ENCODE measurements at places on chromosomes 6 and 20.

- DNase-seq, result no peak
Observed at GRCh38 chr6:137729866-137730629, 137.0 kb upstream of the TNFAIP3 start.

- no peak for DNase-seq
Observed at GRCh38 chr6:122799916-122800686, 11.0 kb downstream of the SMPDL3A start.

- no peak for DNase-seq
Observed at GRCh38 chr6:27892649-27893058, 19.5 kb downstream of the OR2B2 start.

DNA sequence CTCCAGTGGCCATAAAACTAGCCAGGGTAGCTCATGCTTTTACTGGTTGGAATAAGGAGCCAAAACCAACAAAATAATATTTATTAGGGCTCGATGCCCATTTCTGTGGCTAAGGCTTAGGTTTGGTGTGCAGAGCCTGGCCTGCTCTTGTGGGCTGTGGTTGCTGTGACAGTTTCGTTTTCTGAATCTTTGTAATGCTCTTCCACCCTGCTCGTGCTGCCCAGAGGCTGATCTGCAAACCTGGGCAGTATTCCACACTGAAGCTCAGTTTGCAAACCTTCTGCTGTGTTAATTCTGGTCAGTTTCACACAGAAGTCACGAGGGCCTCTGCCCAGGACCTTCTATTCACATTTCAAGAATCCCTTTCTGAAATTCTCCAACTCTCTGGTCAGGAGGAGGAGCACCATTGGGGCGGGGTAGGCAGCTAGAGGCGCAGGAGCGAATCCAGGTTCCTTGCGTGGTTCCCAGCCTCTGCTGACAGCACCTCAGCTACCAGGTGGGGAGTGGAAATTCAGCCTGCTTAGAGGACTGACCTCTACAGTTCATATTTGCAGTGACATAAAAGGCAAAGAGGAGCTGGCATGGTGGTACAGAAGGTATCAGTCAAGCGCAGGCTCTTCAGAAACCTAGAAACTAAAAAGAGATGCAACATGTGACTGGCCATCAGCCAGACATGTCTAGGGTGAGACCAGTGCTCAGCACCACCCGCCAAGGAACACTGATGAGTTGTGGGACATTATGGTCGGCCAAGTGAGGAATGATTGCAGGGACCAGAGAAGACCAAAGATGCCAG is 14.3 kb upstream of the C20orf144 start:
- no peak for DNase-seq

GRCh38 chr6:158154816-158155215 is 13.2 kb downstream of the SERAC1 start:
- DNase-seq, result no peak

GRCh38 chr20:50271176-50271575 is 80.5 kb downstream of the CEBPB start:
- DNase-seq, result no peak

DNA sequence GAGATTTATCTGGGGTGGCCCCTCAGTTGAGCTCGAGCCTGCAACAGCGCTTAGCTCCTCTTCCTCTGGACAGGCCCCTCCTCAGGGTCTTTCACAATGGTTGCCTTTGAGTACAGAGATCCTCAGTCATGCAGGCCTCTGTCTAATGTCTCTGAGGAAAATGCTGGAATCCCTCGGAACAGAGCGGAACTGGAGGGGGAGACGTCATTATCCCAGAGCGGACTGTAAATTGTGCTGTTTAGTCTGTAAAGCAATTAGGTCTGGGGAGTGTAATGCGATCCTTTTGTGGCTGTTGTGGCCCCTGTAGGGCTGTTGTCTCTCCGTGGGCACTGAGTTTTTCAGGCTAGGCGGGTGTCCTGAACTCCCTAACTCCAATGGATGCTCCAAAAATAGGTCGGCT is 15.0 kb upstream of the DAAM2 start:
- DNase-seq, result no peak

DNA sequence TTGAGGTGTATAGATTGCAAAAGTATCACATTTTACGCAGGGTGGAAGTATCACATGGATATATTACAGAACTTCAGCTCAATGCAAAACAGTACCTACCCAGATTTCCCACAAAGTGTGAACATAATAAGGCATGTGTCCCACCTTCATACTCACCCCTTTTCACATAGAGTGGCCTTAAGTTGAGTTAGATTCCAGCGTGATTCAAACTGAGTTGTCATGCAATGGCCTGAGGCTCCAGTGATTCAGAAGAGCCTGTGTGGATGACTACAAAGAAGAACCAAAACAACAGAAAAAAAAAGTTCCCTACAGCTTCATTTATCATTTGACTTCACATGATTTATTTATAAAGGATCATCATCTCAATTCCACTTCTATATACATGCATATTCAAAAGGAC is 309.7 kb downstream of the SLC35F1 start:
- no peak for DNase-seq

DNA sequence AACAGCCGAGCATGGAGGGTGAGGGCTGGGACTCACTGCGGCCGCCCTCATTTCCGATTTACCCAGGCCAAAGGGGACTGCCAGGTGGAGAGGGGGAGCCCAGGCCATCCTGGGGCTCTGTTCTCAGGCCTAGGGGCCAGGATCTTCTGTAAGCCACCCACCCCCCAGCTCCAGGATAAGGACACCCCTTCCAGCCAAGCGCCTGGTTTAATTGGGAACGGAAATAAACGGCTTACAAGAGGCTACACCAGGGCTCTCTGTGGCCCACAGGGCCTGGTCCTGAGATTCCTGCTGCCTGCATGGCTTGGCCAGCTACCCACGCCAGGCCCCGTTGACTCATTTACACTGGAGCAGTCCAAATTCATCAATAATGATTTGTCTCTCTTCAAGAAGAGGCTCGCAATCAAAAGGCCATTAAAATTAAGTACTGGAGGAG is 68.1 kb upstream of the TOP1 start:
- DNase-seq, result no peak

GRCh38 chr6:131779304-131779703 is 28.5 kb upstream of the ENPP1 start:
- DNase-seq, result no peak

- no peak for DNase-seq
Observed at GRCh38 chr6:73969971-73970970, 274.3 kb downstream of the CD109 start.

DNA sequence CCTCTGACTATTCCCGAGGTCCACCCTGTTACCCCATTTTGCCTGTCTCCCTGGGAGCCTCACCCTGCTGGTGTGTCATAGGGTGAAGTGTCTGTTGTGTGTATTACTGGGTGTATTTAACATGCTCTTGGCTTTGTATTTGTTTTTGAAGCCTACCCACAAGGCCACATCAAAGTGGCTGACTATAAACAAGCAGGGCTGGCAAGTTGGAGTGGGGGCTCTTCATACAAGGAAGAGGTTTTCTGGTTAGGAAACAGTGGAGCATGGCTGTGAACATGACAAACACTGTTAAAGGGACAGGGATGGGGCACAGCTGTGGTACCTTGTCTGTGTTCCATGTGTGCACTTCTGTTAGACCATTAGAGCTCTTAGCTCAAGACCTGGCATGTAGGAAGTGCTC is 26.3 kb downstream of the HECA start:
- DNase-seq, result no peak

- DNase-seq, result no peak
Observed at GRCh38 chr6:134447423-134447822, 129.5 kb upstream of the SGK1 start.

DNA sequence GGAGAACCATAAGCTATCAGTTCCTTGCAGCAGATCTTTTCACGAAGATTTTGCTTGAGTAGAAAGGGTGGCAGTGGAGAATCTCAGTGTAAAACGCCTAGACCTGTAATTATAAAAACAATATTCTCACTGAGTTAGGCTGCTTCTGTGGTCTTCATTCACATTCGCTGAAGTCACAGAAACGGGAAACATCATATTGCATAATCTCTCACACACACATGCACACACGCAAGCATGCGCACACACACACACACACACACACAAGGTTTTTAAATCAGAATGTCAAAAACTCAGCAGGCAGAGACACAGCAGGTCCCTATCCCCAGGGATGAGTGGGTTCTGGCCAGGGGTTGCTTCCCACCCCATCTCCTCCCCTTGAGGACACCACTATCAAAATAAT is 175.5 kb downstream of the ATXN1 start:
- no peak for DNase-seq

- DNase-seq, result no peak
Observed at GRCh38 chr20:45459606-45460005, 9.9 kb upstream of the WFDC2 start.

GRCh38 chr6:125008957-125009356 is 46.7 kb downstream of the RNF217 start:
- DNase-seq, result no peak

GRCh38 chr20:48758206-48758820 is 69.5 kb downstream of the PREX1 start:
- no peak for DNase-seq

- no peak for DNase-seq
Observed at GRCh38 chr6:29769336-29769735, 46.1 kb downstream of the HLA-F start.

DNA sequence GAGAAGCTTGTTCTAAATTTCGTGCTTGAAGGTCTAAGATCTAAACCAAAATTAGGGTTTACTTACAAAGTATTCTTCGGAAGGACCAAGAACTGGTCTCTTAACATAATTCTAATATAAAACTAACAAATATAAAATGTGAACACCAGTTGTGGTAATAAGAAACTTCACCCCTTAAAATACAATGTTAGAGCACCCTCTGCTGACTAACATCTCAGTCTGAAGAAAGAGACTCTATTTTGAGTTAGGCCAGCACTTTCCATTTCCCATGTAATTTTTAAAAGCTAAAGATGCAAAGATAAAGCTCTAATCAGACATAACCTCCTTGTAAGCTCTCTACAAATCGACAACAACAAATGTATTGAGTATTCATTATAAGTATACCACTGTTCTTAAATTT is 24.6 kb downstream of the ATG5 start:
- no peak for DNase-seq

- DNase-seq, result no peak
Observed at GRCh38 chr6:105192707-105193465, 13.1 kb upstream of the POPDC3 start.

- no peak for DNase-seq
Observed at GRCh38 chr6:7505189-7505699, 36.2 kb upstream of the DSP start.

- DNase-seq, result no peak
Observed at GRCh38 chr6:144194293-144194810, 44.0 kb downstream of the STX11 start.

DNA sequence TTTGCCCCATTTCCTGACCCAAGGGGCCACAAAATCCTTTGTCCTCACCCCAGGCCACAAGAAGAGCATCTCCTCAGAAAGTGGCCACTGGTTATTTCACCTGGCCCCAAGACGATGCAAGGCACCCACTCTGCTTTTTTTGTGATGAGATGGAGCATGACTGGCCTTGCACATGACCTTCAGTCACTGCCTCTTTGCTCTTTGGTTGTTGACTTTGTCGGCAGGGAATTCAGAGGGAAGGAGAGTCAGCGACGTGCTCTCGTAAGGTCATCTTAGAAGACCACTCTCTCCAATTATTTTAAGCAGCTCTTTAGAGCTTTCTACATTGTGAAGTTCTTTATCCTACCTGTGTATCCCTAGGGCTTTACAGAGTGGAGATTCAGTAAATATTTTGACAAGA is 306.7 kb downstream of the PLCB1 start:
- DNase-seq, result no peak

- DNase-seq, result no peak
Observed at GRCh38 chr6:113642001-113642713, 215.0 kb upstream of the MARCKS start.

DNA sequence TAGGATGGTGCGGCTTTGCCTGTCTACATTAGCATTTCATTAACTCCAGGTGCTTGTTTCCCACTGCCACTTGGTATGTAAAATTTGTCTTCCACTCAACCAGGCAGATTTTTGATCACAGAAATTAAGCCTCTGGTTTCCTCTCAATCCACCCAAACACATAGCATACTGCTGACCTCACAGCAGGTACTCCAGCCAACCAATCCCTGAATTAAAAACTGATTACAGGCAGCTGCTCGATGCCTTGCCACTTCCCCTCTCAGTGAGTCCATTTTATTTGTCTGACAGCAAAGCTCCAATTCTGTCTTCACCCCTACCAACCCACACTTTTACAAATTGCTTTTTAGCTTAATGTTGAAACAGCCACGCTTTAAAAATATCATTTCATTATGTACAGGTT is 95.2 kb downstream of the PLCB1 start:
- DNase-seq, result no peak

- DNase-seq, result no peak
Observed at GRCh38 chr6:136761227-136761922, 30.9 kb downstream of the MAP3K5 start.
